Stimulated activated CD8-positive, alpha-beta memory T cell treated with anti-CD3 and anti-CD28 coated beads, Interleukin-7, amount 100 ng/mL, for 24 hours (primary cell): ENCODE measurements at places on chromosomes 12 and 14.

- DNase-seq, result no peak
Measured at GRCh38 chr12:27347779-27348178, 15.1 kb downstream of the BMAL2 start.

GRCh38 chr12:6346235-6346832, 4.5 kb upstream of the TNFRSF1A start:
- no peak for DNase-seq

- DNase-seq, result no peak
Measured at GRCh38 chr14:56059054-56059453, 59.2 kb upstream of the PELI2 start.

- DNase-seq, result no peak
Measured at GRCh38 chr12:115895247-115895646, 382.2 kb downstream of the MED13L start.

- DNase-seq, result no peak
Measured at GRCh38 chr14:99703381-99703780, 19.3 kb downstream of the CYP46A1 start.

- DNase-seq, result no peak
Measured at GRCh38 chr12:29208060-29208459, 59.0 kb downstream of the FAR2 start.

DNA sequence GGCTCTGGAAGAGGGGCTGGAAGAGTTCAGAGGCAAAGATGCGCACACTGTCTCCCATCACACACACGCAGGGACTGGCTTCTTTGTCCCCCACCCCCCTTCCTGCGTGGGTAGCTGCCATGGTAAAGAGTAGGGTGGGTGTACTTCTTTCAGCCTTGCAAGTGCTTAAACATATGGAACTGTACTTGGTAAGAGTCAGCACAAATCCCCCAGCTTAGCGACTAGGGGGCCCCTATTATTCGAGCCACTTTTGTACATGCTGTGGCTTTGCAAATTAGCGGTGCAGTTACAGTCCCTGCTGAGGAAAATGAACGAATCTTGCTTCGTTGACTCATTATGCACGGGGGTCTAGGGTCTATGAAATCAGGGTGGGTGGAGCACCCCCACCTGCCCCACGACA, 123.8 kb downstream of the AACS start:
- DNase-seq, result no peak

- DNase-seq, result no peak
Measured at GRCh38 chr14:69152181-69152901, 578 bp downstream of the DCAF5 start.

GRCh38 chr12:89882050-89882449, 173.4 kb upstream of the ATP2B1 start:
- DNase-seq, result no peak

GRCh38 chr14:76782885-76783566, 21.8 kb downstream of the VASH1 start:
- DNase-seq, result no peak

DNA sequence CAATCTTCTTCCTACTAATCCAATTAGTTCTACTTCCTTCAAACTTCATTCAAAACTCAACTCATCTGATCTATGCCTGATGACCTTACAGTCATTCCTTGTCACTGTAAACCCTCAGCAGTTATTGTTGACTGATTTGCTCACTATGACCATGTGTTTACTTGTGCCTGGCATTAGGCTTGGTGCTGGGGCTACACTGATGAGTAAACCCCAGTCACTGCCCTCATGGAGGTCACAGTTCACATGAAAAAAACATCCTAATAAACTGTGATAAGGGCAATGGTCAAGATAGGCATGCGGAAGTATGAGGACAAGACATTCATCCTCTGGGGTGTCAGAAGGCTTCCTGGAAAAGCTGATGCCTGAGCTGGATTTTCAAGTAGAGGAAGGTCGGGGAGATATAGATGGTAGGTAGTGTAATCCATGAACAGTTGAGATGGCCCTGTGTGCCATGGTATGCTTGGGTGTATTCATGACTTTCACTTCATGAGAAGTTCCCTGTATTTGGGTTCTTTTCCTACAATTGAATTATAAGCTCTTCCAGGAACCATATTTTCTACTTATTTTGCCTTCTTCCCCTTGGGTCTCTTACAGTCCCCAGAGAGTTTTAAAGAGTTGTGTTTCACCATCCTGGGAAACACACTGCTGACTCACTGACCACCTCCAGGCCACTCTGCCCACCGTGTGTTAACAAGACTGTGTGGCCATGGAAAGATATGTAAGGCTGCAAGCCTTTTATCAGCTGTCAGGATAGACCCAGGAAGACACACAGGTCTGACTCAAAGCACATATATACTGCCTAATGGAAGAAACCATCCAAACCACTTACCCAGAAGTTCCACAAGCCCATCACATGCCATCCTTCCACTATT, 38.7 kb upstream of the DUSP6 start:
- DNase-seq, result no peak
